Left colon (tissue), 2 donors: ENCODE measurements at places on chromosomes 7 and 10. TPM values are rescaled to one million over a fixed set of nuclear protein-coding genes. Genes with fewer than 3 reads are reported as not detected.
A peak's percentile ranks its signal among the peaks of the same experiment; 100 is the strongest.

SPOCK2 gene
- total RNA-seq: 2.3 TPM

DNA sequence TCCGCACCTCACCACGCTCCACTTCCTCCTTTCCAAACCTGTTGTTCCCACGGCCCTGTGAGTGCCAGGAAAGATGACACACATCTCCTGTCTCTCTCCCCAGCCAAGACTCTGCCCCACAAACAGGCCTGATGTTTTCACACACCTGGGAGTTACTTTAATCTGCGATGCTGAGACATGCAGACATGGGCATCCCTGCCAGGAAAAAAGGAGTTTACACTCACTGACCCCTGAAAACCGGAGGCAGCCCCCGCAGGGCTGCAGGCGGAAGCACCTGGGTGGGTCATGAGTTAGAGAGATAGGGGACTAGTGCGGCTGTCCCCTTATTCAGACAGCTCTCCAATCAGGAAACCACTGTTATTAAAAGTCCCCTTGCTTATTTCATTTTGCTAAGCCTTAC lies 106.4 kb upstream of the CARD11 start:
- no peak for DNase-seq

HMX3 gene
- total RNA-seq: 0.36 TPM

DNA sequence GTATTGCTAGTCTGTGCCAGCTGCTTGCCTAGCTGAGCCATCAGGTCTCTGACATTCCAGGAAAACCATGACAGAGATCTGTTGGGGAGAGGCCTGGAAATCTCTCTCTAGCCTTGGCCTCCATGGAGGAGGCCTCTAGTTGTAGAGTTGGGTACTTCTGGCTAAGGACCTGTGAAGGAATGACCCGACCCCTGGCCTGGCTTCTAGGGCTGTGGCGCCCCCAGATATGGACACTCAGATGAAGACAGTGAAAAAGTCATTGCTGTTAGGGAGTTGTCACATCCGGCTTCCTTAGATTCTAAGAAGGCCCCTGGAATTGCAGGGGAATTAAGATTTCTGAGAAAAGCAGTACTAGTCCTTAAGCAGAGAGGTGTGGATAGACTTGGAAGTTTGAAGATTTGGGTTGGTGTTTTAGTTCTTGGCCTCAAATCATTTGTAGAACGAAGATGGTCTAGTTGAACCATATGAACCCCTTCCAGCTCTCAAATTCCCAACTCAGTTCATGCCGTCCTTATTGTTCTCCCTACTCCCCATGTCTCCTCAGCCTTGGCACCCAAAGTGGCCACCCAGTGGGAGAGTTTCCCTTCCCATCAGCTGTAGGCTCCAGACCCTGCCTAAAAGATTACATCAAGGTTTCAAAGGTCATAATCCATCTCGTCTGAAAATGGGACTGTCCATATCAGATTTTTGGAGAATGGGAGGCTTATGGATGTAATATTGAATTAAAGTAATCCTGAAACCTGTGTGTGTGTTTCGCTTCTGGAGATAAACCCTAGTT lies 7.0 kb downstream of the HHEX start:
- no peak for DNase-seq

DNA sequence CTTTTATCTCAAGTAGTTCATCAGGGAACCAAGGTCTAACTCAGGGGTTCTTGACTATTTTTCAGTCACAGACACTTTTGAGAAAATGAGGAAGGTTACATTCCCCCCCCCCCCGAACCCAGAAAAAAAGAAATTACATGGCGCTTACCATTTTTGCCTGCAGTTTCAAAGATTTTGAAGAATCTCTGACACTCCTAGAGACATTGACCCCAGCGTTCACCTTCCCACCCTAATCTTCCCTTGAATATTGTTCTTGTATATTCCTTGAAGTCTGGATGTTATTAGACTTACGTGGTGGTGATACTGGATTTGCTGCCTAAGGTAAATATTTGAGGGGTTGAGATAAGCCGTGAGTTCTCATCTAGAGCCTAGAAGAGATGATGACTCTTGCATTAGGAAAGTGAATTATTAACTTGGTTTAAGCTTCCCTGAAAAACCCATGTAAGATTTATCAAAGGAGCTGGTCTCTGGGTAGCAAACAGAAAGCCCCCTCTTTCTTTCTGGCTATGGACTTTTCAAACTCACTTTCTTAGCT lies 245.7 kb upstream of the FOXK1 start:
- DNase-seq: no peak

GPR15LG gene
- total RNA-seq: 402 TPM

- DNase-seq: no peak
These were observed 75.9 kb upstream of the MAGI2 start for GRCh38 chr7:79529214-79529880.

DNA sequence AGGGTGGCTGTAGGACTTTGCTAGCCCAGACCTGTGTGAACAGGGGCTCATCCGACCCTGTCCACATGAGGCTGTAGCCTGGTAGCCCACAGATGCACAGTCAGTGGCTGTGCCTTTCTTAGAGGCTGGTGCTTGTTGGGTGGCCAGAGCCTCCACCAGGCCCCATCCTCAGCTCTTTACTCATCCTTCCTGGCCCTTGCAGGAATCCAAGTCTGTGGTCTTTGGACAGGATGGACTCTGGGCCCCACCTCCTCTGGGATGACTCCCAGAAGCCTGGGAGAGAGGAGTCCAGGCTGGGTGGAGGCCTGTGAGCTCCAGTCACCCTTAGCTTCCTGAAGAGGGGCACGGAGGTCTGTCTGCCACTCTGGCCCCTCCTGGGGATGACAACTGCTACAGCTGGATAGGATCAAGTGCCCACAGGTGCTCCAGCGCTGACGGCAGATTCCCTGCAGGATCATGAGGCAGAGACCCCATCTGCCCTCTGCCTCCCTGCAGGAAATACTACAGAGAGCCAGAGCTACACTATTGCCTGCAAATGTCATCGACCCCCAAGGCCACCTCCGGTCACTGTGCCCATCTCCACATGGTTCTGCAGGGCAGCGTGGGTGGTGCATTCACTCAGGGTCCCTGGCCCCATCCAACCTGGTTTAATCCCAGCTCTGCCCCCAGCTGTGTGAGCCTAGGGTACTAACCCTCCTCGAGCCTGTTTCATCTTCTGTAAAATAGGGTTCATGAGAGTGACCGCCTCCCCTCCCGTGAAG lies 114.5 kb downstream of the PTPN20 start:
- no peak for DNase-seq

DNA sequence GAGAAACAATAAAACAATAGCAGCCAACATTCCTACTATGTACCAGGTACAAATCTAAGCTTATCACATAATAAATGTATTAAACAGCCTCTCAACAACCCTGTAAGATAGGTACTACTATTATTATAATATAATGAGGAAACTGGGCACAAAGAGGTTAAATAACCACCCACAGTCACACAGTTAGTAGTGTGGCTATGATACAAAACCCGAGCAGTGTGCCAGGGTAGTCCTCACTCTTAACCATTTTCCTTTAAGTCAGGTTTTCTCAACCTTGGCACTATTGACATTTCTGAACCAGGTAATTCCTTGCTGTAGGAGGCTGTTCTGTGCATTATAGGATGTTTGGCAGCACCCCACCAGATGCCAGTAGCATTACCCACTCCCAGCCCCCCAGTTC lies 48.8 kb downstream of the DNAJC1 start:
- DNase-seq: no peak

DNAAF5 gene
- 27.8 TPM for total RNA-seq

RPEL1 gene
- not detected for total RNA-seq

DNA sequence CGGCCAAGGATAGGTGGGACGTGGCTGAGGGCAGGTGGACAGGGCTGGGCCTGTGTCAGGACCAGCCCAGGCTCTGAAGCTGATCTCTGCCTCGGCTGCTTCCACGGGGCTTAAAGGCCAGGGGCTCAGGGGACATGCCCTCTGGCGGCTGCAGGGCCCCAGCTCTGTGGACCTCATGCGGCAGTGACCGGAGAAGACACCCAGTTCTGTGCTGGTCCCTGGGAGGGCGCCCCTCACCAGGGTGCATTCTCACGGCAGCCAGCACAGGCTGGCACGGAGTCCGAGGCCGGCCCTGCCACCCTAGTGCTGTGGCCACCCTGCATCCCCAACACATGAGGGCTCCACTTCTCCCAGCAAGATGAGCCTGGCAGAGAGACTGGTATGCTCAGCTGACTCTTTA lies 30.3 kb downstream of the YKT6 start:
- DNase-seq: no peak

ARHGAP22 gene
- 2.9 TPM for total RNA-seq

- DNase-seq: no peak
These were observed 398.6 kb downstream of the ACTR3B start for GRCh38 chr7:153158149-153158548.

GRCh38 chr10:110370006-110370405 lies 65.3 kb upstream of the SMNDC1 start:
- DNase-seq: no peak

- DNase-seq: no peak
These were observed 202.3 kb upstream of the KLF6 start for GRCh38 chr10:3987143-3987974.

DNA sequence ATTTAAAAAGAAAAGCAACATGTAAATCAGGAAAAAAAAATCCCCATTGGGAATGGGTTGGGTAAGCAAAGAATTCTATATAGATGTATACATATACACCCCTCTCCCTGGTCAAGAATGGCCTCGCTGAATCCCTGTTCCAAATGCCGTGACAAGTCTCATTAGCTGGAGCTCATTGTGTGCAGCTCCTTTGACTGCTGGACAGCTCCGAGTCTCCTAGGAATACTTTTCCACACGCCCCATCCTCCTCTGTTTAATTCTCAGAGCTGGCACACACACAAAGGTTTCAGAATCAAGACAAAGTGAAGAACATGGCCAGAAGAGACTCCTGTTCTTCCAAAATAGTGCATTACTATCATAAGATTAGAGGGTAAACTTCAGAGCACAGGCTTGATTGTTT lies 130.9 kb upstream of the MKLN1 start:
- DNase-seq: no peak

GRCh38 chr7:30201921-30202320 lies 67.1 kb downstream of the MTURN start:
- no peak for DNase-seq

GRCh38 chr10:5504146-5505072 lies 5.0 kb upstream of the CALML5 start:
- peak; percentile 30 for DNase-seq

- DNase-seq: no peak
These were observed 69.4 kb downstream of the NOC3L start for GRCh38 chr10:94293354-94293753.

DNA sequence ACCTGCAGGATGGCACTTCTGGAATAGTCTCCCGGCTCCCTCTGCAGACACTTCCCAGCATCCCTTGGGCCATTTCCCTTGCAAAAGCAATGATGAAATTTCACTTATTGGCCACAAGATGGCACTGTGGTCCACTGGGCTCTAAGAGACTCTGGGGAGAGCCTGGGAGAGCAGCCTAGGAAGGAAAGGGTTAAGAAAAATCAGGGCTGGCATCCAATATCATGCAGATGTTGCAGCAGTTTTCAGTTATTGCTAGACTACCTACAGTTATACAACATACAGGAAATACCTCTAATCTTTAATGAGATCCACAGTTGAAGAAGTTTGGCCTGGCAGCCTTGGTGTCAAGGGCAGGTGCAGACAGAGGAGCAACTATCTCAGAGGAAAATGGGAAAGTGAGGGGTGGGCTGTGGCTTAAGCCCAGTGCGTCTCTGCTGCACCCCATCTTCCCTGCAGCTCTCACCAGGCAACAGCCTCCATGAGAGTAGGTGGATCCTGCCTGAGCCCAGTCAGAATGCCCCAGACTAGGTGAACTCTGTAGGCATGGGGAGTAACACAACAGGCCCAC lies 100.2 kb upstream of the PRSS58 start:
- DNase-seq: no peak

DNA sequence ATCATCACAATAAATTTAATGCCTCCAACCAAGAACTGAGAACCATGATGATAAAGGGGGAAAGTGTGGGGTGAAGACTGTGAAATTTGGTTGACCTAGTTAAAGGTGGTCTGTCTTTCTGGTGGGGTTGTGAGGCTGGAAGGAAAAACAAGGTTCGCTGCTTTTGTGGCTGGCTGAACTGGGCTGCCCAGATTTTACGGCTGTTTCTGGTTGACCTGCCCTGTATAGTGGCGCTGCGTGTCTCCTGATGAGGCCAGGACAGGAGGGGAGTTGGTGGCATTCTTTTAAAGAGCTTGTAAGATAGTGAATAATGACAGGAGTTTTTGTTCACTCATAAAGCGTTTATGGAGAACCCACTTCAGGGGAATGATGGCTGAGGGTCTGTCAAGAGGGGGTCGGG lies 101.8 kb downstream of the CYP26A1 start:
- no peak for DNase-seq

- DNase-seq: no peak
These were observed 123.0 kb upstream of the TNRC18 start for GRCh38 chr7:5546626-5547025.

DNA sequence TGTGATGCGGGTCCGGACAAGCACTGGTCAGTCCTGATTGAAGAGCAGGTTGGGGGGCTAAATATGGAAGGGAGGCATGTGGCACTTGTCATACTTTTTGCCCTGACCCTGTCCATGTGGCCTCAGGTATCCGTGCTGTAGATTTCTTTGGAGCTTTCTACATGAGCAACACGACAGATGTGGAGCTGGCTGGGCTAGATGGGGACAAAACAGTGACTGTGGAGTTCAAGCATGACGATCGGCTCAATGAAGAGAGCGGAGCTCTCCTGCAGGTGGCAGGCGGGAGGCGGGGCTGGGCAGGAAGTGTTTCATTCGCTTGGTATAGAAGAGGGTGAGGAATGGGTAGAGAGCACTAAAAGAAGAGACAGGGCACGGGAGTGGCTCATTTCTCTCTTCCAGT lies 13.0 kb upstream of the CHCHD1 start:
- DNase-seq: no peak

ST8SIA6 gene
- total RNA-seq: 1.1 TPM

GRCh38 chr10:35909121-35909720 lies 267.1 kb upstream of the FZD8 start:
- no peak for DNase-seq

ZNF722 gene
- total RNA-seq: not detected

- no peak for DNase-seq
These were observed 5.3 kb downstream of the PTPN12 start for GRCh38 chr7:77542409-77542808.

- DNase-seq: no peak
These were observed 55.5 kb upstream of the ATP6V0A4 start for GRCh38 chr7:138853448-138853847.

DNA sequence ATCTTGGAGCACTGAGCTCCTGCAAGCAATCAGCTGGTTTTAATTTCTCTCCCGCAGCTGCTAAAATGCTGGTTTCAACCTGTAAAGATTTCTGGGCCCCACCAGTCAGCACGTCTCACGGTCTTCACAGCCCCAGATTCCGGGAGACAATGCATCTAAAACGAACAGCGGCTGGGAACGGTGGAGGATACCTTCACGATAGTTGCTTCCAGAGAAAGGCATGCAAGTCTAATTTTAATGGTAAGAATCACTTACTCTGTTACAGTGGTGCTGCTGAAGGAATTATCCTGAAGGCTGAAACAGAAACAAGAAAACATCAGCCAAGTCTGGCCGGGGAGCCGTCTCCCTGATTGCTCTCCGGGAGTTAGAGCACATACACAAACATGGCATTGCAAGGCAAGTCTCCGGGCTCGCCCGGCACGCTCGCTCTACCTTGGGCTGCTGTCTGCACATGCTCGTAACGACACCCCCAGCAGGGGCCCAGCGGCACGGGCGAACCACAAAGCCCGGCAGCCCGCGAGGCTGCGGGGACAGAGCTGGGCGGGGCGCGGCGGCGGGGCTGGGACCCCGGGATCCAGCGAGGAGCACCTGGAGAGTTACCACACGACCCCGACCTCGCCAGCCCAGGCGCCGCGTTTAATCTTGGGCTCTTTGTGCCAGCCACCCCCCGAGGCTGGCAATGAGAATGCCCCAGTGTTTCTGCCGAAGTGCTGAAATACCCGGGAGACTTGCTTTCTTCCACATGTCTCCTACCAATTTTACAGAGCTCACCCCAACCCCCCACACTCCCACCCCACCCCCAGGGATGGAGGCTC lies at the start of gene FAM13C:
TSS of gene FAM13C (minus strand) at position 406 of the 815 bp plus-strand sequence. CDS start at position 317, 89 bp downstream.
- DNase-seq: peak; percentile 75
